ENCODE measurements at places on chromosomes 5 and 9.

GRCh38 chr9:14135421-14135820 lies 178.5 kb downstream of the NFIB start:
- DNase-seq: no peak

DNA sequence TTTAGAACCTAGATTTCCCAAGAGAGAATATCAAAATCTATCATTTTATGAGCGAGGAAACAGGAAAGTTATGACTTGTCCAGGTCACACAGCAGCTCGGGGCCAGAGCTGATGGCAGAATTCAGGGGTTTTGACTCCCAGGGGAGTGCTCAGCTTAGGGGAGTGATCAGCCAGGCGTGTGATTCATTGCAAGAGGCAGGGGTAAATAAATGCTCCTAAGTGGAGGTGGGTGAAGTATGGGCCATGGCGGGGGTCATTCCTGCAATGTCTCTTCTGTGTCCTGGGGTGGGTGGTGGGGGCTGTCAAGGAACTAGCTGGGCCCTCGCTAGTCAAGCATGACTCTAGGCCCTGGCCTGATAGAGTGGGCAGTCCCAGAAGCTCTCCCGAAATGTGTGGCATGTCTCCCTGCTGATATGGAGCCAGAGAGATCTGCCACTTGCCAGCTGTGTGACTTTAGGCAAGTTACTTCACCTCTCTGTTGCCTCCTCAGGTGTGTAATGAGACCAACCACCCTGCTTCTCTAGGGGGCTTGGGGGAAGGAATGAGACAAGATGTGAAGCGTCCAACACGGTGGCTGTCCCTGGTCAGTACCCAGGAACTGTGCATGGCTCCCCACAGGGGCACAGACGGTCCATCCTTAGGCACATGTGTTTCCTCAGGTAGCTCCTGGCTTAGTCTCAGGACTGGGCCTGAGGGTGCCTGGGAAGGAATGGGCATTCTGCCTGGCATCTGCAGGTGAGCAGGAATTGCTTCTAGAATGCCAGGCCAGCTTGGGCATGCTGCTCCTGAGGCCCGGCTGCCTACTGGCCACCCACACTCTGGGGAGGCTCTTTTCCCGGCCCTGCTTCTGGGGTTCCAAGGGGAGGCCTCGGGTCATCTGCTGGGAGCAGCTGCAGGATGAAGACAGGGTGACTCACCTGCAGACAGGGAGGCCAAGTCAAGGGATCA lies 36.5 kb upstream of the SH3PXD2B start:
- DNase-seq: no peak

GRCh38 chr5:64534033-64534432 lies 28.2 kb downstream of the RGS7BP start:
- DNase-seq: no peak

GRCh38 chr9:28539434-28540070 lies 966.3 kb upstream of the C9orf72 start:
- no peak for DNase-seq

GRCh38 chr5:148909040-148909439 lies 82.6 kb downstream of the ADRB2 start:
- peak; percentile 77 for DNase-seq

DNA sequence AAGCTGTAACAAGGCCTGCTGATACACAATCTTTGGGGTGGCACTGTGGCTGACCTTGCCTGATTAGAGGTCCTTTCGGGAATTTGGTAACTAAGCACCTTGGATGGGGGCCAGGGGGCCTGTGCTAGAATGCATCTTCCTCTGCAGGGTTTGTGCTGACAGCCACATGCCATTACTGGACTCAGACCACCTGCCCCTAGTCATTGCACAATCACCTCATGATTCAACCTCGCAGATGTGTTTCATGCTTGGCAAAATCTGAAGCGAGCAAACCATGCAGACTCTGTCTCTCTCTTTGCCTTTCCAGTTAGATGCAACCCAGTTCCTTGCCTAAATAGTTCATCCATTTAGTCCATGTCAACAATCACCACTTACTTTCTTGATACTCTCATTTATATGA lies 96.5 kb upstream of the ERCC6L2 start:
- DNase-seq: no peak

All from pulmonary artery endothelial cell (primary cell).